Brain microvascular endothelial cell (primary cell): ENCODE measurements at places on chromosomes 2 and 18.
A peak's percentile ranks its signal among the peaks of the same experiment; 100 is the strongest.

DNA sequence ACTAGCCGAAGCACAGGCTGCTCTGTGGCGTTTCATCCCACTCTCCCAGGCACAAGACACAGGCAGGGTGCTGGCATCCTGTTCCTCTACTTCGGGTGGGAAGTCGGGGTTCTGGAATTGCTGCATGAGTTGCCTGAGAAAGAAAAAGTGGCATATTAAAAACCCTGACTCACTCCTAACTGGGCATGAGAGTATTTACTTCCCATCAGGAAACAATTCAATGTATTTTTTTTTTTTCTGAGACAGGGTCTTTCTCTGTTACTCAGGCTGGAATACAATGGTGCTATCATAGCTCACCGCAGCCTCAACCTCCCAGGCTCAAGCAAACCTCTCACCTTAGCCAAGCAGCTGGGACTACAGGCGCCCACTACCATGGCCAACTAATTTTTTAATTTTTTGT is 7.4 kb downstream of the ODC1 start:
- no peak for DNase-seq

GRCh38 chr2:162044586-162044985 is 29.4 kb downstream of the DPP4 start:
- no peak for DNase-seq

DNA sequence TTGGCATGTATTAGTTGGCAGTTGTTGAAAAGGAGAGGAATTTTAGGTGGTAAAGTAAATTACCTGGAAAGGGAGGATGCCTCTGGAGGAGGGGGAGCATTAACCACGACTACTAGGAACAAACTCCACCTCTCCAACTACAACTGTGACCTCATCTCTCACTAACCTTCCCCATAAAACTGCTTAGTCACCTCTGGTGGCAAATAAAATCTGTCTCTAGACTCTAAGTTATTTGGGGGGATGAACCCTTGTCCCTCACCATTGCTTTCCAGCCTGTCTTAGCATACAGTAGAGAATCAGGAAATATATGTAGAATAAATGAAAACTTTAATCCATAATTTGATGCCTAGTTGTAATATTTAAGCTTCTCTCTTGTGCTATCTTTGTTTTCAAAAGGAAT is 27.6 kb upstream of the MYO1B start:
- peak; percentile 59 for DNase-seq

- no peak for DNase-seq
Observed at GRCh38 chr2:66509326-66509811, 74.4 kb downstream of the MEIS1 start.

GRCh38 chr2:128501006-128501690 is 182.5 kb upstream of the HS6ST1 start:
- DNase-seq = no peak

GRCh38 chr2:121831841-121832240 is 76.4 kb downstream of the TSN start:
- DNase-seq = no peak
